ENCODE measurements at places on chromosomes 6 and 20.

DNA sequence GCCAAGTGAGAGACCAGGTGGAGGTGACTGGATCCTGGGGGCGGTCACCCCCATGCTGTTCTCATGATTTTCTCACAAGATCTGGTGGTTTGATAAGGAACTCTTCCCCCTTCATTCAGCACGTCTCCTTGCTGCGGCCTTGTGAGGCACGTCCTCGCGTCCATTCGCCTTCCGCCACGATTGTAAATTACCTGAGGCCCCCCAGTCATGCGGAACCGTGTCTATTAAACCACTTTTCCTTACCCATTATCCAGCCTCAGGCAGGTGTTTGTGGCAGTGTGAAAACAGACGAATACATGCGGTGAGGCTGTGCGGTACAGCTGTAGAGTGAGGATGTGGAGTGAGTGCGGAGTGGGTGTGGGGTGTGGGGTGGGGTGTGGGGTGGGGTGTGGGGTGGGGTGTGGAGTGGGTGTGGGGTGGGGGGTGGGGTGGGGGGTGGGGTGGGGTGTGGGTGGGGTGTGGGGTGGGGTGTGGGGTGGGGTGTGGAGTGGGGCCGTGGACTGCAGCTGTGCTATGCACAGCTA lies 12.1 kb upstream of the NTSR1 start:
- DNase-seq = no peak

GRCh38 chr6:145863988-145864616 lies 49.5 kb upstream of the FBXO30 start:
- DNase-seq = no peak

DNA sequence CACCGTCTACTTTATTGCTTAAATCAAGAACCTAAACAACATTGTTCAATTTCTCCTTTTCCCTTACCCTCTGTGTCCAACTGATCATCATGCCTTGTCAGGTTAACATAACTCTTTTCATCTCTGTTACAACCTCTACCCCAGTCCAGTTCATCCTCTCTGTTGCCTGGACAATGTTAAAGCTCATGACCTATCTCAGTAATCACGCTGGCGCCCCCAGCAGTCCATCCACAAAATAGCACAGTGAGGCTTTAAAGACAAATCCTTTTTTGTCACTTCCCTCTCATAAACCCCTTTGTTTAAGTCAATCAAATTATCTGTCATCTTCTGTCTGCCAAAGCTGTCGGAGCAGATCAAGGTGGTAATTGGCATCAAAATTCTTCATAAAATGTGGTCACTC lies 140.1 kb downstream of the QKI start:
- no peak for DNase-seq

GRCh38 chr6:46914279-46914810 lies 7.4 kb downstream of the ADGRF5 start:
- no peak for DNase-seq

GRCh38 chr20:20018366-20018765 lies 1.2 kb downstream of the NAA20 start:
- no peak for DNase-seq

DNA sequence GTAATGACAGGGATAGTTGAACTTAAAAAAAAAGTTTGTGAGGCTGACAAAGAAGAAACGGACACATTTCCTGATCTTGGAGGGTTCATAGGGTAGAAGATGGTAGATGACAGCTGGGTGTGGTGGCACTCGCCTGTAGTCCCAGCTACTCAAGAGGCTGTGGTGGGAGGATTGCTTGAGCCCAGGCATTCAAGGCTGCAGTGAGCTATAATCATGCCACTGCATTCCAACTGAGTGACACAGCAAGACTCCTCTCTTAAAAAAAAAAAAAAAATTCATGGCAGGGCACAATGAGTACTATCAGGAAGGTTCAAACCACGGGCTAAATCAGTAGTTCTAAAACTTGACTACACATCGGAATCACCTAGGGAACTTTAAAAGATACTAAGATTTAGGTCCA lies 2.0 kb upstream of the MICA start:
- DNase-seq = no peak

GRCh38 chr6:138837246-138837645 lies 41.4 kb downstream of the ECT2L start:
- no peak for DNase-seq

GRCh38 chr6:130293800-130294199 lies 71.0 kb upstream of the SAMD3 start:
- DNase-seq = no peak

GRCh38 chr6:26243132-26243531 lies 121.9 kb upstream of the BTN3A2 start:
- DNase-seq = no peak

- no peak for DNase-seq
These were observed 1092.0 kb upstream of the MAP3K7 start for GRCh38 chr6:91678679-91679446.

DNA sequence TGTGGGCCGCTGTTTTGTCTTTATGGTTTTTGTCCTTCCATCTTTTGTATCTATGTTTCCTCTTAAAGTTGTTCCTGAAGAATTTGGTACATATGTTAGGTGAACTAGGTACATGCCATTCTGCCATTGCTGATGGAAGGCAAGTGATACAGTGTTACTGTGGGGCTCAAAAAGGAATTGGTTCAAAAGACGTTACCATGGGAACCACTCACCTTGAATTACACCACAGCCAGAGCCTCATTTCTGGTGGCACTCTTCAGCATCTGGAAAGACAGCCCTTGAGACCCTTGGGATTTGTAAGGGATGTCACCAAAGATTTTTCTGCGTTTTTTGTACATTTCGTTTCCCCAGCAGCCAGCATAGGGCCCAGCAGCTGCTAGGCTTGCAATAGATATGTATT lies 31.9 kb downstream of the TMEM181 start:
- DNase-seq = no peak
